Aorta (tissue), 5 donors: ENCODE measurements at places on chromosomes 2 and 18. TPM values are rescaled to one million over a fixed set of nuclear protein-coding genes. Genes with fewer than 3 reads are reported as not detected.
A peak's percentile ranks its signal among the peaks of the same experiment; 100 is the strongest.

DNA sequence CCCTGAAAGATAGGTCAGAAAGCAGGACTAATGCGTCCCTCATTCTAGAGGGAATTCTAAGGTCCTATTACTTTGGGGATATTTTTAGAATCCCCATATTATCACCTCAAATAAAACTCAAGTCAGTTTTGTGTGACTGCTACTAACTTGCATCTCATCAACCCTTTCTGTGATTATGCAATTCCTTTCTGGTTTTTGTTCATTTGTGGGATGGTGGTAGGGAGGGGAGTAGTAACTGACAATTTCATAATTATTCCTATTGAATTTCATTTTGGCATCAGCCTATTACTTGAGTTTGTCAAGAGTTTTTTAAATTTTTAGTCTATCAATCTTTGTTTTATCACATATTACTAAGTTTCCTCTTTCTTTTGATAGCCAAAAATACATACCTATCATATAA is 28.4 kb upstream of the TANK start:
- no peak overlapping the region for H3K27ac ChIP-seq
- H3K4me1 ChIP-seq = peaks cover 2% of the 10 kb centered on the region
- no peak overlapping the region for H3K4me3 ChIP-seq
- no peak for DNase-seq
- no peaks in the 10 kb centered on the region for H3K27me3 ChIP-seq

Gene MYO5B
- total RNA-seq = 4.5 TPM

DNA sequence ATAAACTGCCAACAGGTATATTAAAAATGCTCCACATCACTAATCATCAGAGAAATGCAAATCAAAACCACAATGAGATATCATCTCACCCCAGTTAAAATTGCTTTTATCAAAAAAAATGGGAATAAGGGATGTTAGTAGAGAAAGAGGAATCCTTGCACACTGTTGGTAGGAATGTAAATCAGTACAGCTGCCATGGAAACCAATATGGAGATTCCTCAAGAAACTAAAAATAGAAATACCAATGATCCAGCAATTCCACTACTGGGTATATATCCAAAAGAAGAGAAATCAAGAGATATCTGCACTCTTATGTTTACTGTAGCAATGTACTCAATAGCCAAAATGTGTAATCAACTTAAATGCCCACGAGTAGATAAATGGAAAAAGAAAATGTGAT is 40.6 kb downstream of the ZRANB3 start:
- H3K27ac ChIP-seq = no peak overlapping the region
- H3K4me1 ChIP-seq = no peaks in the 10 kb centered on the region
- DNase-seq = no peak
- H3K36me3 ChIP-seq = no peaks in the 10 kb centered on the region
- H3K27me3 ChIP-seq = no peaks in the 10 kb centered on the region

DNA sequence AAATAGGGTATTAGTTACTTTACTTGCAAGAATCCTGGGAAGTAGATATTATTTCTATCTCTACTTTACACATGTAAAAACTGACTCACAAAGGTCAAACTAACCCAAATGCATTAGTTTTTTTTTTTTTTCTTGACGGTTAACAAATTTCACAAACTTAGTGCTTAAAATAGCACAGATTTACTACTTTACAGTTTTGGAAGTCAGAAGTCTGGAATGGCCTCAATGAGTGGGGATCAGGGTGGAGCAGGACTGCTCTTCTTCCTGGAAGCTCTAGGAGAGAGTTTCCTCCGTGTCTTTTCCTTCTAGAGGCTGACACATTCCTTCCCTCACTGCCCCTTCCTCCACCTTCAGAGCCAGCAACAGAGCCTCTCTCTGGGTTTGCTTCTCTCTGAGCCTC is 117.2 kb downstream of the COL6A3 start:
- H3K4me3 ChIP-seq = no peak overlapping the region
- peaks cover 3% of the 10 kb centered on the region for H3K4me1 ChIP-seq
- H3K27ac ChIP-seq = no peak overlapping the region
- no peaks in the 10 kb centered on the region for H3K27me3 ChIP-seq

Gene FEV
- total RNA-seq = not detected

Gene CPS1
- 5.1 TPM for total RNA-seq

GRCh38 chr18:42956287-42956686 is 159.2 kb downstream of the RIT2 start:
- H3K27me3 ChIP-seq = no peaks in the 10 kb centered on the region
- no peak for DNase-seq
- H3K4me1 ChIP-seq = no peaks in the 10 kb centered on the region
- no peaks in the 10 kb centered on the region for H3K36me3 ChIP-seq

- H3K4me3 ChIP-seq = no peak overlapping the region
- no peaks in the 10 kb centered on the region for H3K36me3 ChIP-seq
- no peak overlapping the region for H3K27ac ChIP-seq
- H3K27me3 ChIP-seq = no peaks in the 10 kb centered on the region
- no peak for DNase-seq
- no peaks in the 10 kb centered on the region for H3K4me1 ChIP-seq
These were observed 5.3 kb upstream of the RAB12 start for GRCh38 chr18:8603663-8604520.

- H3K36me3 ChIP-seq = no peaks in the 10 kb centered on the region
- H3K27me3 ChIP-seq = no peaks in the 10 kb centered on the region
- no peak for DNase-seq
- H3K4me3 ChIP-seq = no peak overlapping the region
- peaks cover 7% of the 10 kb centered on the region for H3K4me1 ChIP-seq
These were observed 28.4 kb upstream of the RNU4ATAC start for GRCh38 chr2:121502246-121502645.

Gene CCDC74A
- 5.3 TPM for total RNA-seq

DNA sequence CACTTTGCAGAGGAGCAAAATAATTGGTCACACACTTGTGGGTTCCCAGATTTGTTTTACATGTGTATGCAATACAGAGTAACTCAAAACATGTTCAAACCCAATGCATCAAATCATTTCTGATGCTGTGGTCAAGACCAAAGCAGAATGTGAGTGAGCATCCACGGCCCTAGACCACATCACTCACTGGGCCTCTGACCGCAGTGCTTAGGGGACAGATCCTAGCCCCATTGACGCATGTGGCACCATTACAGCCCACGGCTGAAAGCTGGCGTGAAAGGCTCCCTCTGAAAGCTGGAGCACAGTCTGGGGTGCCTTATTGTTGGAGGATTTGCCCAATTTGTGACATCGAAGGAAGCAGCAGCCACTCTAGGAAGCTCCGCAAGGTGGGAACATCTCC is 498.8 kb upstream of the TCF4 start:
- no peaks in the 10 kb centered on the region for H3K4me1 ChIP-seq
- no peaks in the 10 kb centered on the region for H3K36me3 ChIP-seq
- no peaks in the 10 kb centered on the region for H3K27me3 ChIP-seq
- H3K27ac ChIP-seq = no peak overlapping the region
- no peak overlapping the region for H3K4me3 ChIP-seq
- no peak for DNase-seq

- DNase-seq = no peak
- no peaks in the 10 kb centered on the region for H3K36me3 ChIP-seq
These were observed 47.7 kb downstream of the ACTR2 start for GRCh38 chr2:65275141-65275915.

DNA sequence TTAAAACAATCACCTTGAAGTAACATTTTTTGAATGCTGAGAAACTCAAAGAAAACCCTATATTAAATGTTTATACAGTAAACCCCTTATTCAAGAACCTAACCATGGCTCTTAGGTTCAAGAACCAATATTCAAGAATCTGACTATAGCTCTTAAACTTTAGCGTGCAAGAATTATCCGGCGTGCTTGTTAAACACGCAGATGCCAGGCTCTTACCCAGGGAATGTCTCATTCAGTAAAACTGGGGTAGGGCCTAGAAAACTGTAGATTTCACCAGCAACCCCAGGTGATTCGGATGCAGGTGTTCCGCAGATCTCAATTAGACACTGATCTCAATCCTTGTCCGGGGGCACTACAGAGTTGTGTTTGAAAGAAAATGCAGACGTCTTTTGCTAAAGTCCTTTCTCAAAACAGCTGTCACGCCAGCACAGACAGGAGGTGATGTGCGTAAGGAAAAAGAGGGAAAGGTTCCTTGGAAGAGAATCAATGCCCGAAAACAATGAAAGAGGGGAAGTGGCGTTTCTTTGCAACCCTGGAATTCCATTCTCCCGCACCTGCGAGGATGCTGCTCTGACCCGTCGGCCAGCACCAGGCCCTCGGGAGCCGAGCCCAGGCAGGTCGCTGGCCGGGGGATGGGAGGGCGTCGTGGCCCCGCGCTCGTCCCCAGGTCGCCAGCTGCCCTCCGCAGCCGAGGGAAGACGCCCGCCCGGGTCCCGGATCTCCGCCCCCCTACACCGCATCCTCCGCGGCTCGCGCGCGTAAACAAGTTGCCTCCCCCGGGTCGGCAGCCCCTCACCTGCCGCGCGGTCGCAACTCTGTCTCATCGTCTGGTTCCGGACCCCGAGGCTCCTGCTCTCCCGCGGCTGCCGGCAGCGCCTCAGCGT is 851 bp downstream of the EIF2AK3 start:
- peak overlapping the region; percentile 83 for H3K27ac ChIP-seq
- no peak for DNase-seq

DNA sequence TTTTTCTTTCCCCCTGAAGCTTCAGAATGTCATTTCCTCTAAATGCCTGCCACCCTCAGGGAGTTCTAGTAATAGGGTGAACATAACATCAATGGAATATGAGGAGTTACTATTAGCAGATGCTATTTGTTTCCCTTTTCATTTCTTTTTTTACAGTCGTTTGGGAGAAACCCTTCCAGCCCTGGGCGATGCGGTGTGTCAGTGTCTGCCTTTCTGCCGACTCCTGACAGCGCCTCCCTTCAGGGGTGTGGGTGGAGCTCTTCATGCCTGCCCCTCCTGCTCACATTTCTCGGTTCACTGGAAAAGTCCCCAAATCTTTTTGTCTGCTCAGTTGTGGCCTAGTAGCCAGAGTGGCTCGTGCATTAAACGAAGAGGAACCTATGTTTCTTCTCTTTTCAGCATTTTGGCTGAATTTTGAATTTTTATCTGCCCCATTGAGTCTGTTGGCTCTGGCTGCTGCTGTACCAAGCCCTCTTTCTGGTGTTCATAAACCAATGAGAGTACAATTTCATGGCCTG is 72.3 kb downstream of the FMNL2 start:
- H3K27me3 ChIP-seq = no peaks in the 10 kb centered on the region
- H3K36me3 ChIP-seq = no peaks in the 10 kb centered on the region
- DNase-seq = peak; percentile 73
- H3K27ac ChIP-seq = peak overlapping the region; percentile 32

Gene MAP2
- 19.6 TPM for total RNA-seq

Gene CMPK2
- total RNA-seq = 3.7 TPM

DNA sequence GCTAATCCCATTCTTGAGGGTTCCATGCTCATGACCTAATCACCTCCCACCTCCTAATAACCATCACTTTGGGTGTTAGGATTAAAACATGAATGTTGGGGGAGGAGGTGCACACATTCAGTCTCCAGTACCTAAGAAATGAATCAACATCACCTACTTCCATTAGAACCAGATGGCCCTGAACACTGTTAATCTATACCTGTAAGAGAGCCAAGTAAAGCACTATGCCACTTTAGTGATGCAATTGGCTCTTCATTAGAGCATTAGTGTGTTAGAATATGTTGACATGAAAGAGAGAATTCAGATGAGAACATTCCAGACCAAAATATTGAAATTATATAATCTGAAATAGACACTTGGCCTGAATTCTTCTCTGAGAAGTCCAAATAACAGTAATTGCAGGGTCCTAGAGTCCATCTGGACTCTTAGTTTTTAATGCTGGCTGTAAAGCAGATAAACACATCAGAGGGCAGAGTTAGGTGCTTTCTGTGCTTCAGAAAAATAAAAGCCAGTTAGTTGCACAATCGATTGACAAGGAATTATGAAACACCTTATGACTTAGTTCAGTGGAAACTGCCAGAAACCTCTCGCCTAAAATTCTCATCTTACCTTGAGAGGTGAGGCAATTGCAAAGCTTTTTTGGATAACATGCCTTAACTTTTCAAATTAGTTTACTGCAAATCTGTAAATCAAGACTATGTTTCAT is 923.7 kb downstream of the SLC4A3 start:
- H3K27me3 ChIP-seq = no peaks in the 10 kb centered on the region
- no peak for DNase-seq
- peaks cover 7% of the 10 kb centered on the region for H3K4me1 ChIP-seq

GRCh38 chr2:174713686-174714085 is 50.6 kb downstream of the CHRNA1 start:
- no peaks in the 10 kb centered on the region for H3K36me3 ChIP-seq
- no peak overlapping the region for H3K27ac ChIP-seq
- H3K27me3 ChIP-seq = no peaks in the 10 kb centered on the region
- no peak overlapping the region for H3K4me3 ChIP-seq

GRCh38 chr2:11499081-11499743 is 33.3 kb upstream of the E2F6 start:
- H3K4me1 ChIP-seq = no peaks in the 10 kb centered on the region
- DNase-seq = no peak
- H3K27ac ChIP-seq = no peak overlapping the region
- no peaks in the 10 kb centered on the region for H3K27me3 ChIP-seq
- no peaks in the 10 kb centered on the region for H3K36me3 ChIP-seq

Gene C2orf78
- not detected for total RNA-seq

GRCh38 chr2:160381425-160381951 is 112.1 kb downstream of the RBMS1 start:
- H3K4me3 ChIP-seq = no peak overlapping the region
- H3K27me3 ChIP-seq = no peaks in the 10 kb centered on the region
- H3K4me1 ChIP-seq = peaks cover 17% of the 10 kb centered on the region
- DNase-seq = no peak
- H3K27ac ChIP-seq = no peak overlapping the region

DNA sequence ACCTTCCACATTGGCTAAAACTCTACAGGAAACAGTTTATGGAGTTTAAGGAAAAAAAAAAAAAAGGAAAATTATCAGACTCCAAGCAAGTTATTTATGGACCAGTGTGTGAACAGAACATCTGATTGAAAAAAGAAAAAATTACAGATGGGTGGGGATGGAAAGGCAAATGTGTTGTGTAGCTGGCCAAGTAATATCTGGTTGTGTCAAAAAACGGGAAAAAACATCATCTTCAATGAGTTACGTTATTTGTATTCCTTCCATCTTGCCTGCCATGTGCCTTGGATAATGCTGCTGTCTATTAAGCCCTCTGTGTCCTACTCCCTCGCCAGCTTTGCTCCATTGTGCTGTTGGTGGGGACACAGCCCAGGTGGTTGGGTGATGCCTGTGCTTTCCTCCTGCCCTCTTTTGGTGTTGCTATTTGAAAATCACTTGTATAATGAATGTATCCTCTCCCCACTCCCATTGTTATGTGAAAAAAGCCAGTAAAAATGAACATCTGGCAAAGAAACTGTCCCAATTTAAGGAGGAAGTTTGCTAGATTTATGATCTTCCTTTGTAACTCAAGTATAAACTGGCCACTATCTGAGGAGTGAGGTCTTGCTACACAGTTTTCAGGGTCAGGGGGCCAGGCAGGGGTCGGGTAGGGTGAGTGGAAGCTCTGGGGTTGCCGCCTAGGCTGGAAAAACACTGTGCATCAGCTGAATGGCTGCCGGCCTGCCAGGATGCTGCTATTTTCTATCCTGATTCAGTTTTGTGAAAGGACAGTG is 155.9 kb downstream of the FMNL2 start:
- DNase-seq = peak; percentile 76
- no peaks in the 10 kb centered on the region for H3K27me3 ChIP-seq
- H3K27ac ChIP-seq = no peak overlapping the region
- H3K4me3 ChIP-seq = no peak overlapping the region
